Pancreas (tissue), 10 donors: ENCODE measurements at places on chromosomes 7 and 10. TPM values are rescaled to one million over a fixed set of nuclear protein-coding genes. Genes with fewer than 3 reads are reported as not detected.

DNA sequence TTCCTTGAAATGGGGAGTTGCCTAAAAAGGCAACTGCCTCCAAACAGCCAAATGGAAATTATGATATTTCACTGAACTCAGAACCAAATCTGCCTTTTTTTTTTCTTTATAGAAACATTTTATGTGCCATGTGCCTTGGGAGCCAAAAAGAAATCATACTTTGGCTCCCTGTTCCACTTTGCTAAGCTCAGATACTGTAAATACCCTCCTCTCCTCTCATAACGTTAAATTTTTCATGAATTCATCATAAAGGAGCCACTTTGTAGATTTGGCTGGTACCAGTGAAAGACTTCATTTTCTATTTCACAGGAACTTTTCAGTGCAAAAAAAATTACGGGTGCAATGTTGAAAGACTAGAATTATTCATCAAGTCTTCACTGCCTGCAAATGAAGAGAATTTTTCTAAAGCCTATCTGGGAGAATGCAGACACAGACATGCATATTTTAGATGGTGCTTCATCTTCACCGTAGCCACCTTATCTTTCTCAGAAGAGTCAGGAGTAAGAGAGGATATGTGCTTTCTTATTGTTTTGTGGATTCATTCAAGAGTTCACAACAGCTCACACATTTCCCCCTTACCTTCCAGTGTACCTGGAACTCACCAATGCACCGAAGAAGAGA, 742.3 kb upstream of the GALNT17 start:
- H3K4me3 ChIP-seq, result no peak overlapping the region
- H3K27me3 ChIP-seq, result no peaks in the 10 kb centered on the region
- no peak for DNase-seq
- no peaks in the 10 kb centered on the region for H3K36me3 ChIP-seq
- H3K27ac ChIP-seq, result no peak overlapping the region

DNA sequence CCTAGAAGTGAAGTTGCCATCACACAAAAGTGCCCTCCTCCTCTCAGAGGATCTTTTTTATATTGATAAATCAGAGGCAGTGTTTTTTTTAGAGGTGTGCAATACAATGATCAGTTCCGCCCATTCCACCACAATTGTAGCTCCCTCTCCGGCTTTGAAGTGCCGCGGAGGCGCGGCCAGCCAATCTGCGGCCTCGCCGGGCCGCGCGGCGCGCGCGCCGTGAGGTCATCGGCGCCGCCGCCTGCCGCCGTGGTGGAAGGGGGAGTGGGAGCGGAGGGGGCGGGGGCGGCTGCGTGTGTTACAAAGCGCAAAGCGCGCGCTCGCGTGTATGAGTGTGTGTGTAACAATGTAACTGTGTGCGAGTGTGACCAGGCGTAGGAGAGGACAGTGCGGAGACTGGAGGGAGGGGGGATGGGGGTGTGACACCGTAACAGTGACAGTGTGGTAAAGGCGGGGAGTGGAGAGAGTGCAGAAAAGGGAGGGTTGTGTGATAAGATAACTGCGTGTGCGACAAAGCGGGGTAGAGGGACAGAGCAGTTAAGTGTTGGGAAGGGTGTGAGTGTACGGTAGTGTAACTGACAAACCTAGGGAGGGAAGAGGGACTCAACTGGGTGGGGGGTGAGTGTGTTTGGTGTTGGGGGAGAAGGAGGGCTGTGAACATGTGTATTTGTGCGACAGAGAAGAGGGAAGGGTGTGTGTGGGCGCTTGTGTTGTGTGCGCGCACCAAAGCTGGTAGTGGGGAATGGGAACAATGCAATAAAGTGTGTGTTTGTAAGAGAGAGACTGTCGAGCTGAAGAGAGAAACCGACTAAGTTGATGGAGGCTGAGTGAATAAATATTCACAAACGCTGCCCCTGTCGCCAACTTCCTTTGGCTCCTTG, at the start of gene SP8:
TSS of gene SP8 (minus strand) at position 108 of the 881 bp plus-strand sequence. CDS start at position 20, 88 bp downstream.
- peaks cover 8% of the 10 kb centered on the region for H3K27me3 ChIP-seq
- H3K36me3 ChIP-seq, result no peaks in the 10 kb centered on the region
- H3K27ac ChIP-seq, result no peak within 1 kb of the TSS

DNA sequence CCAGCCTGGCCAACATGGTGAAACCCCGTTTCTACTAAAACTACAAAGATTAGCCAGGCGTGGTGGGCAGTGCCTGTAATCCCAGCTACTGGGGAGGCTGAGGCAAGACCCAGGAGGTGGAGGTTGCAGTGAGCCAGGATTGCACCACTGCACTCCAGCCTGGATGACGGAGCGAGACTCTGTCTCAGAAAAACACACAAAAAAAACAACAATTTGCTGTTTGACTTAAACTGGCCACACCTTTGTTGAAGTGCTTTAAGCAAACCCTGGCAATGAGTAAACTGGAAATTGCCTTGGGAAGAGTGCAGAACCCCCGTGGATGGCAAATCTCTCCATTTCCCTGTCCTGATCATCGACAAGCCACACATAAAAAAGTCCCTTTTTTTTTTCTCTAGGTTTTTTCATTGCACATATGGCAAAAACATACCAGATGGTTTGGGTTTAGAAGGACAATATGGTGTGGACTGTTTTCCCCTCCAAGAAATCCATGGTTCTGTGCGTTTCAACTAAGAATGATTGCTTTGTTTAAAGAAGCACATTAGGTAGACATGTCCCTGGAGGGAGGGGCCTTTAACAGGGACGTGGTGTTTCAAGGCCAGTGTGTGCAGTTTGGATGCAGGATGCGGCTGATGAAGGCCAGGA, 76.9 kb downstream of the NRP1 start:
- H3K4me3 ChIP-seq, result no peak overlapping the region
- no peak for DNase-seq
- H3K27me3 ChIP-seq, result no peaks in the 10 kb centered on the region
- H3K27ac ChIP-seq, result no peak overlapping the region

DNA sequence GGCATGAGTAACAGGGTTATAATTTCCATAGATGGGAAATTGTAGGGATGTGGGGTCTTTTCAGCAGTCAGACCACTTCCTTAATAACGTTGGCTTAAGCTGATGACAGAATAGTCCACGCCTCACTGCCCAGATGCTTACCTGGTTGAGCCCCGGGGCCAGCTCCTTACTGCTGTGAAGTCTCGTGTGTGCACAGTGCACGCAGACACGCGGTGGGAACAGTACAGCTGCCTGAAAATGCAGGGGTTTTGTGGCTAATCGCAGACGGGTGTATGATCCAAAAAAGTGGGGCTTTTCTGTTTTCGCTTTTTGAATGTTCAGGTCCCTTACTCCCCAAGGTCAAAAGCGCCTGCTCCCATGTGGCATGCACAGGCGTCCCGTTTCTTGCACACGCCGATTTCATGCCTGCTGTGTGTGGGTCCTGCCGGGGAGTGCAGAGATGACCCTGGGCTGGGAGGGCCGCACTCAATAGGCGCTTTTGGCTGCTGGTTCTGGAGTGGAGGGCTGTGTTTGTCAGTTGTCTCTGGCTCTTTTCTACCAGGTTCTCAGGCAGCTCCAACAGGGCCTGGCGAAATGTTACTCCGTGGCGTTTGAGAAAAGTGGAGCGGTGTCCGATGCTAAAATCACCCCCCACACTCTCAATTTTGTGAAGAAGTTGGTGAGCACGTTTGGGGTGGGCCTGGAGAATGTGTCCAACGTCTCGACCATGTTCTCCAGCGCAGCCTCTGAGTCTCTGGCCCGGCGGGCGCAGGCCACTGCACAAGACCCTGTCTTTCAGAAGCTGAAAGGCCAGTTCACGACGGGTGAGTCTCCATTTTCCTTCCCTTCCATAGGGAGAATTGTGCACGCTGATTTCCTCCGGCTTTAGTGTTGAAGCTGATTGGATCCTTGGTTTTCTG, 116.0 kb downstream of the TRRAP start:
- H3K27ac ChIP-seq, result no peak overlapping the region
- no peaks in the 10 kb centered on the region for H3K4me1 ChIP-seq
- H3K27me3 ChIP-seq, result no peaks in the 10 kb centered on the region
- DNase-seq, result no peak
- H3K4me3 ChIP-seq, result no peak overlapping the region
- peaks cover 22% of the 10 kb centered on the region for H3K36me3 ChIP-seq

The HMX2 gene
- total RNA-seq, result not detected

DNA sequence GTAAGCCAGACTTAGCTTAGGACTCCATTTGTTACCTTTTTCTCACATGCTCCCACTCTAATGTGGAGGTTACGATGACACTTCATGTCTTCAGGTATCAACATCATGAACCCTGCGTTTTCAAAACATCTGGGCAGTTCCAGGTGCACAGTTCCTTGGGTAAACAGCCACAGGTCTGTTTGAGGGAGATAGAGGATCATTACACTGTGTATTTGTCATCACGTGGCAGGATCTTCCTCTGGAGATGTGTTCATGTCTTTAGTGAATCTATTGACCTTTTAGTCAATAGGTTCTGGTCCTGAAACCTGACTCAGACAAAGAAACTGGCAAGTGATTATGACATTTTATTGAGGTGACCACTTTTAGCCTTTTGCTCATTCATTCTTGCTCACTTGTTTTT, 145.5 kb downstream of the ANKRD7 start:
- no peak overlapping the region for H3K4me3 ChIP-seq
- DNase-seq, result no peak
- H3K27ac ChIP-seq, result no peak overlapping the region

DNA sequence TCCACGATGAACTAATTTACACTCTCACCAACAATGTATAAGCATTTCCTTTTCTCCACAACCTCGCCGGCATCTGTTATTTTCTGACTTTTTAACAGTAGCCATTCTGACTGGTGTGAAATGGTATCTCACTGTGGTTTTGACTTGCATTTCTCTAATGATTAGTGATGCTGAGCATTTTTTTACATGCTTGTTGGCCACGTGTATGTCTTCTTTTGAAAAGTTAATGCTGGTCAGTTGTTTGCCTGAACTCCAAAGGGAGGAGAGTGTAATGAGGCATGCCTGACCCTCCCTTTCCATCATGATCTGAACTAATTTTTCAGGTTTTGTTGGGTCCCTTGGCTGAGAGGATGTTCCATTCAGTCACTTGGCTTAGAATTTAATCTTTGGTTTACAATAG, 50.7 kb upstream of the SVIL start:
- H3K27me3 ChIP-seq, result no peaks in the 10 kb centered on the region
- no peak overlapping the region for H3K27ac ChIP-seq
- DNase-seq, result no peak
- no peaks in the 10 kb centered on the region for H3K4me1 ChIP-seq

The ITPRID1 gene
- total RNA-seq, result 0.72 TPM
